ENCODE measurements at places on chromosomes 16 and 17.

- DNase-seq, result no peak
These were observed 6.0 kb downstream of the SOCS7 start for GRCh38 chr17:38357486-38358123.

DNA sequence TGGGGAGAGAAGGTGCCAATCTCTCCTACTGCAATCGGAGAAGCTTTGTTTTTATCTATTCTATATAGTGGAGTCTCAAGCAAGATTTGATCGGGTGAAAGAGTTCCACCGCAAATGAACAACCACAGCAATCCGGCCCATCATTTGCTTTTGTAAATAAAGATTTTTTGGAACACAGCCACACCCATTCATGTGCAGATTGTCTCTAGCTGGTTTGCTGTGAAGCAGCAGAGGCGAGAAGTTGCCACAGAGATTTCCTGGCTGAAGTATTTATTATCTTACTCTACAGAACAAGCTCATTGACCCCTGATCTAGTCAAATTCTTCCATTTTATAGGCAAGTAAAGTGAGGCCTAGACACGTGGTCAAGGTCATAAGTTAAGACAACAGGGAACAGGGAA is 195.5 kb upstream of the TNRC6C start:
- DNase-seq, result no peak

GRCh38 chr16:28876019-28876659 is 2.1 kb upstream of the ATP2A1 start:
- no peak for DNase-seq

DNA sequence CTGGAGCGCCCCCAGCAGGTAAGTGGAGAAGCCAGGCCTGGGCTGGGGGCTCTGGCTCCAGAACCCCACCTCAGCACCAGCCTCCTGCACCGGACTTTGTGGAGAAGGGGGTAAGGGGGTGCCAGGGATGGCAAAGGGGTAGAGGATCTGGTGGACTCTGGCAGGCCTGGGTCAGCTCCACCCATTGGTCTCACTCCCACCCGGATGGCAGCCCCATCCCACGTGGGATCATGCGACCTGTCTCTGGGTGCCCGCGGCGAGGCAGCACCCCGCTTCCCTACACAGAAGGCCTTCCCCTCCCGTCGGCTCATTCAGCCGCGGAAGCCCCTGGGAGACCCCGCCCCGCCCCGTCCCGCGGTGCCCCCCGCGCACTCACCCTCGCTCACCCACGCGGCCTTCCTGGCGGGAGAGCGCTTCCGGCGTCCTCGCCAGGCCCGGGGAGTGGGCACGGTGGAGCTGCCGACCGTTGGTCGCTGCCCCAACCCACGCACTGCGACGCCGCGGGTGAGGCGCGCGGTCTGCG is 498 bp upstream of the PLEKHG4 start:
- no peak for DNase-seq

GRCh38 chr17:80262291-80262690 is 1.6 kb downstream of the RNF213 start:
- no peak for DNase-seq

DNA sequence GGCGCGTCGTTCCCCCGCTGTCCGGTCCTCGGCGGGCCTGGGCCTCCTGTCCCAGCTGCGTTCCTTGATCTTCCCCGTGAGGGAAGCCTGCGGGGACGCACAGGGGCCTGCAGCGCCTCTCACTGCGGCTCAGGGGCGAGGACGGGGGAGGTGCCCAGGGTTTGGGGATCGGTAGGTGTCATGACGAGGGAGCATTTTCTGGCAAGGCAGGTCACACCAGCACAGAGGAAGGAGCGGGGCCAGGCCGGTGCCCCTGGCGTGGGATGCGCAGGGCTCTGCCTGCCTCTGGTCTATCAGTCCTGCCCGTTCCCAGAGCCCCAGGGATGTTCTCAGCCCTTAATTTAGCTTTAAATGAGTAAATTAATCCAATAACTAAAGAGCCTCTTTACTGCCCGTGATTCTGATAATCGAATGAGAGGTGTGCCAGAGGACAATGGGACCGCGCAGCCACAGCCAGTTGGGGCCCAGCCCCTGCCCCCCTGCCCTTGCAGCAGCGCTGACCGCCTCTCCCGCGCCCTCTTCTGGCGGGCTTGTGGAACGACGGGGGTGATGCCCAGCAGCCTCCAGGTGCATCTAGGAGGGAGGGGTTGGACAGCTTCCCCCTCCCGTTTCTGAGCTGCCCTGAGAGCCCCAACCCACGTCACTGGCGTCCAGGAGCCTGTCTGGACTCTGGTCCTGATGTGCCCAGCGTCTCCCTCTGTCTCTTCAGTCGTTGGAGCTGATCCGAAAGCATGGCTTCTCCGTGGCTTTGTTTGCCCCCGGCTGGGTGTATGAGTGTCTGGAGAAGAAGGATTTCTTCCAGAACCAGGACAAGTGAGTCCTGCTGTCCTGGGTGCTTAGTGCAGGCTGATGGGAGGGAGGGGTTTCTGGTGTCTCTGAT is 7.9 kb downstream of the ENGASE start:
- DNase-seq, result no peak

DNA sequence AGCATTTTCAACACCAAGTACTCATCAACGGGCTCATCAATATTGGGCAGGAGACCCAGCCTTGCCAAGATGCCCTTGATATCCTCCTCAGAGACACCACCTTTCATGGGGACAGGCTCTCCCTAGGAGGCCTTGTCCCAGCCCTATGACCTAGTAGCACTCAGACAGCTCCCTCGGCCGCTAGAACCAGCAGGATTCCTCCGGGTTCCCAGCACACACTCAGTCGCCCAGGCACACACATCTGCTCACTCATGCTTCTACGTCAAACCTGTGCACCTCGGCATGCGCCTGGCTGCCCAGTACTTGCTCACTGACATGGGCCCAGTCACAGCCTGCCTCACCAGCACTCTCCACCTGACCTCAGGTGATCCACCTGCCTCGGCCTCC is 17.0 kb downstream of the SRCIN1 start:
- no peak for DNase-seq

GRCh38 chr16:65624229-65624628 is 502.4 kb upstream of the CDH11 start:
- no peak for DNase-seq

- no peak for DNase-seq
These were observed 18.7 kb upstream of the ADORA2B start for GRCh38 chr17:15926039-15926740.

- DNase-seq, result no peak
These were observed 156.4 kb upstream of the ANKFN1 start for GRCh38 chr17:55996826-55997225.

DNA sequence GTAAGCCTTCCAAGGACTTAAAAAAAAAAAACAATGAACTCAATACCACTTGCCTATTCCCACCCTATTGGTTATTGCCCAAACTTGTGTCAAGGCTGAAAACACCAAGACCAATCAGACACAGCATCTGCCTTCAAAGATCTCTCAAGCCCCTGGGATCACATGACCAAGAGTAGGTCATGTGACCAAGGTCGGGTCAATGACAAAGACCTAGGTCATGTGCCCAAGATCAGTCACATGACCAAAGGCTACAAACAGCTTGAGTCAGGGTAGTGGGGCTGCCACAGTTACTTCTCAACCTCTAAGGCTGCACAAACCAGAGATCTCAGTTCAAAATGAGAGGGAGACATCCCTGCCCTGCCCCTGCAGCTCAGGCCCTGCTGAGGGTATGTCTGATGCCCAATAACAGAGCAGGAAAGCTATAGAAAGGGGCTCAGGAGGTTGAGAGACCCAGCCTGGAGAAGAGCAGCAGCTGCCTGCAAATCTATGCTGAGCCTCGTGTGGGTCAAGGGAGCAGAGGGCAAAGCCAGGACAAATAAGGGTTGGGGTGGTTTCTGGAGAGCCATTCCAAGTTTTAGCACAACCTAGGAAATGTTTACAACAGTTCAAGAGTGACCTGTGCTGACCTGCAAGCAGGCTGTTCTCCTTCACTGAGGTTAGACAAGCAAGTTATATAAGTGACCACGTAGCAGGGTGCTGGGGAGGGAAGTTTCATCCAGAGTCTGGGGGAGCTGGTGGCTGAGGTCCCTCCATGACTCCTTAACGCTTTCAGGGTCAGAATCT is 48.8 kb downstream of the PIMREG start:
- DNase-seq, result no peak

DNA sequence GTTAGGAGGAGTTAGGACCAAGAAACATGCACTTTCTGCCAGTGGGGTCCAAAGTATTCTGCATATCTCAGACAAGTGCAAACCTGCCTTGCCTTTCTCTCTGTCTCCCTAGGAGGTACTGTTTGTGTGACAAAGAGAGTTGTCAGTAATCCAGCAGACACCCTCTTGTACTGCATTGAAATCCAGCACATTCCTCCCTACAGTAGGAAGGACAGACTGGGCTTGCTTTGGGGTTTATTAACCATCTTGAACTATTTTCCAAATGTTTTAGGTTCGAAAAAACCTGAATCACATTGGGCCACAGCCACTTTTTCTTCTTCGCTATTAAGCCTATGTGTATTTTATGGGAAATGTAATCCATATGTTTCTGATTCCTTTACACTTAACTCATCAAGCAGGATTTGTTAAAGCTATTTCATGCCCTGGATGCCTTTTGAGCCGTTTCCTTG is 204.2 kb upstream of the KCNJ16 start:
- DNase-seq, result peak; percentile 56

- DNase-seq, result no peak
These were observed 5.5 kb downstream of the PLSCR3 start for GRCh38 chr17:7388856-7389255.

GRCh38 chr17:2837147-2837561 is 40.9 kb downstream of the RAP1GAP2 start:
- DNase-seq, result no peak

DNA sequence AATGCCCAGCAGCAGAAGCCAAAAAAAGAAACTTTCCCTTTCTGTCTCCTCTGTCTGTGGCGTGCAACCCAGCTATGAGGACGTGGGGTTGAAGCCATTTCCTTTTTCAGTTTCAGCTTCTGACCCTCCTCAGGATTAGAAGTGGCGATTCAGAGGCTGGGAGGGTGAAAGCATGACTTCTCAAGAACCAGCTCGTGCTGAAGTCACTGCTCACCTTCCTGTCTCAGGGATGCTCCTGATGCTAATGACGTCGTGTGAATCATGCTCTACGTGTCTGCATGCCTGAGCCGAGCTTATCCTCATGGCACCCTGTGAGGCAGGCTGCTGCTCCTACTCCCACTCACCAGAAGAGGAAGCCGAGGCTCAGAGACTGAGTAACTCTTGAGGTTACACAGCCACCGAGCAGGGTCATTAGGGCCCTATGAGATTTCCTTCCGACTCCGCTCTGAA is 5.7 kb upstream of the LPO start:
- peak; percentile 74 for DNase-seq

DNA sequence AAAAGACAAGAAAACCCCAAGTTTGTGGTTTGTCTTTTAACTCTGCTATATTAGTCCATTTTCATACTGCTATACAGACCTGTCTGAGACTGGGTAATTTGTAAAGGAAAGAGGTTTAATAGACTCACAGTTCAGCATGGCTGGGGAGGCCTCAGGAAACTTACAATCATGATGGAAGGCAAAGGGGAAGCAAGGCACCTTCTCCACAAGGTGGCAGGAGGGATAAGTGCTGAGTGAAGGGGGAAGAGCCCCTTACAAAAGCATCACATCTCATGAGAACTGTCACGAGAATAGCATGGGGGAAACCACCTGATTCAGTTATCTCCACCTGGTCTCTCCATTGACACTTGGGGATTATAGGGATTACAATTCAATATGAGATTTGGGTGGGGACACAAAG is 13.5 kb upstream of the ADAM11 start:
- no peak for DNase-seq

DNA sequence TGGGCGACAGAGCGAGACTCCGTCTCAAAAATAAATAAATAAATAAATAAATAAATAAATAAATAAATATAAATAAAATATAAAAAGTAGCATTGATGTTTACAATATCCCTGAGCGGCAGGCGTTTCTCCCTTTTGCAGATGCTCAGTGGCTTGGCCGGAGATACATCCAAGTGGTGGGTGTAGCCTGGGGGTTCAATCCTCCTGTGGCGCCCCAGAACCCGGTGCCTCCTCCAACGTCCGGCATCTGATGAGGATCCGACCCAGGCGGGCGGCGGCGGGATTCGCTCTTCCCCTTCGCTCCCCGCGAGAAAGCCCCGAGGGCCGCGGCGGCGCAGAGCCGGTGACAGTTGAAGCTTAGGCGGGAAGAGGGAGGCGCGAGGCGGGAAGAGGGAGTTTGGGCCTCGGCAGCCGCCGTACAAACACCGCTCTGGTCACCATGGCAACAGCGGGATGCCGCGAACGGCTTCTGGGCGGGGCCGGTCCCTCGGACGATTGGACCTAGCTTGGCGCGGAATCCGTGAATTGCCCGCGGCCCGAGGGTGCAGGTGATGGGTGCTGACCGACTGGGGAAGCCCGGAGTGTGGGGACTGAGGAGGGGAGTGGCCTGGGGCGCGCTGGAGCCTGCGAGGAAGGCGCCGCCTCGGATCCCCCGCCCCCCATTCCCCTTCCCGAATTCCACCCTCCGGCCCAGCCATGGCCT is 12.7 kb upstream of the ALDOA start:
- no peak for DNase-seq

DNA sequence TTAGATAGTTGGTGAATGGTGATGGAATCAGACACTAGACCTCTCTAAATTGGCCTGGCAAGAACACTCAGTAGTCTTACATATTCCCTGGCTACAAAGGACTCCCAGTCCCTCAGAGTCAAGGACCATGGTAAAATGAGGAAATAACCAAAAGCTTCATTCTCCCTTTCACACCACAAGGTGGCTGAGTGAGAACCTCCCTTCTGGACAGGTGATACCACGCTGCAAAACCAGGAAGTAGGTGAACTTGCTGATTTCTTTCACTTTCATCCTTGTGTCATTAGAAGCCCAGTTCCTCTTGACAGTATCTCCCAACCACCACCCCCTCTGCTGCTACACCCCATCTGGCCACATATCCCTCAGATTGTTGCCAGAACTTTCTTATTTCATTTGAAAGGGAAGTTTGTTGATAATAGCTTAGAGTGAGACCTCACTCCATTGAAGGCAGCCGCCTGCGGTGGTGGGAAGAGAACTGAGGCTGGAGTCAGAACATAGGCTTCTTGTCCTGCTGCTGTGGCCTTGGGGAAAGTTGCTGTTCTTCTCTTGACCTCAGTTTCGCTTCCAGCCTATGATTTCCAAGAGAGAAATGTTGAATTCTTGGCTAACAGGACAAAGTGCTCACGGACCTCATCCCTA is 290.6 kb upstream of the CCL2 start:
- no peak for DNase-seq

GRCh38 chr16:11554053-11554452 is 32.7 kb downstream of the LITAF start:
- no peak for DNase-seq

GRCh38 chr17:27489045-27489715 is 32.9 kb downstream of the KSR1 start:
- DNase-seq, result peak; percentile 21

DNA sequence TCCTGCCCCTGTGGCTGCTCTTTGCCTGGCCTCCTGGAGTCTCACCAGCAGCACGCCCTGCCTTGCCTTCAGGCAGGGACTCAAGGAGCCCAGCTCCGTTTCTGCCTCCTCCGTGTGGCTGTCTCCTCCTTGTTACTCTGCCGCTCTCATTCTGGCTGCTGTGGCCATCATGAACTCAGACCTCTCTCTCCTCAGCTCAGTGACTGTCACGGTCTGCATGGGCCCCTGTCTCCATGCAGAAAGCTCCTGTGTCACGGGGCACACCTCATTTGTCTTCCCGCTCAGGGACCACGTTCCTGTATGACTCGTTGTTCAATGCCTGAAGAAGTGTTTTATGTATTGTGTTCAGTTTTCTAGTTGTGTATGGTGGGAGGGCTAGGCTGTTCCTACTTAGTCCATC is 25.3 kb downstream of the RPTOR start:
- no peak for DNase-seq

Data from AG09309 (cell line).